Glomerular endothelial cell (primary cell): ENCODE measurements at places on chromosomes 4 and X. TPM values are rescaled to one million over a fixed set of nuclear protein-coding genes. Genes with fewer than 3 reads are reported as not detected.

DNA sequence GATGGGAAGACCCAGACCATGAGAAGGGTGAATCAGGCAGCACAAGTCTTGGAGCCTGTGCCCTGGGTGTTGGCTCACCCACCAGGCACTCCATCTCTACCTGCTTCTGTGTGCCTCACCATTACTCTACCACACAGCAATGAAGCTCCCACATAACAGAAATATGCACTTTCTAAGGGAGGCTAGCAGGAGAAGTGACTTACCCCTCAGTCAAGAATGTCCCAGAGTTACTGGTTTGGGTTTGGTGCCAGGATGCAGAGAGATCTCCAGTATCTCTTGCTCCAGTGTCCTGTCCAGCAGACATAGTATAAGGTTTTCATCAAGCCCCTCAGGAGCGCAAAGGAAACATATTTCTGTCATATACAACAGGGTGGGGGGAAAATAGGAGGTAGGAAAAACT is 11.3 kb upstream of the RAB40A start:
- DNase-seq = no peak

ADRA2C gene
- 0.19 and 0.93 TPM in 2 replicates for total RNA-seq

ADH1B gene
- not detected in 2 replicates for total RNA-seq

GRCh38 chr4:75030028-75030427 is 97.1 kb downstream of the PARM1 start:
- no peak for DNase-seq

DNA sequence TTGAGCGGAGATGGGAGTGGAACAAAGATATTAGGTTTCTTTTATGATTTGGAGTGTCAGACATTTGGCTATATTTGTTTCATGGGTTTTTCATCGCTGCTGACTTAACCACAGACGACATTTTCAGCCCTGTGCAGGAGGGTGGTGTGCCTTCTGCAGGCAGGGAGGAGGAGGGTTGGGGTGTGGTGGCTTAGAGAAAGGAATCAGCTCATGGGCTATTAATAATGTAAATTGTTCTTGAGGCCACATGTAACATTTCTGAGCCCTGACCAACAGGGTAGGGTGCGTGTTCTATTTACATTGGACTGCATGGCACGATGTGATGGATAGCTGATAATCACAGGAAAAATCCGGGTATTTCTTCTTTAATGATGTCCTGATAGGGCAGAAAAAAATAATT is 67.6 kb downstream of the POLA1 start:
- no peak for DNase-seq
